ENCODE measurements at places on chromosomes 7 and 10.

DNA sequence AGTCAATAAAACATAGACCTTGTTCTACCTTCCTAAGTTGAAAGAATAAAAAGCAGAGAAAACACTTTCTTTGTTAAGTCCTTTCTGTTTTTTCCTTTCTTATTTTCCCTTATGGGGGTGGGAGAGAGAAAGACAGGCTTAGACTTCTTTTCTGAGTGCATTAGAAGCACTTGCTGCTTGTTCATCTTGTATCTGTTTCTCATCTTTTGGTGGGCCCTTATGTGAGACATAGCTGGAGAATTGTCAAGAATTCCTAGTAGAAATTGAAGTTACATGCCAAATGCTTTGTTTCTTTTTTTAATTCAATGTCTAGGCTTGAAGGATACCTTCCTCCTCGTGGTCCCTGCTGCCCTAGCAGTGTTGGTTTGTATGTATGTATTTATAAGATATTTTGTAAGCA lies 6.7 kb downstream of the EIF4EBP2 start:
- no peak for DNase-seq

DNA sequence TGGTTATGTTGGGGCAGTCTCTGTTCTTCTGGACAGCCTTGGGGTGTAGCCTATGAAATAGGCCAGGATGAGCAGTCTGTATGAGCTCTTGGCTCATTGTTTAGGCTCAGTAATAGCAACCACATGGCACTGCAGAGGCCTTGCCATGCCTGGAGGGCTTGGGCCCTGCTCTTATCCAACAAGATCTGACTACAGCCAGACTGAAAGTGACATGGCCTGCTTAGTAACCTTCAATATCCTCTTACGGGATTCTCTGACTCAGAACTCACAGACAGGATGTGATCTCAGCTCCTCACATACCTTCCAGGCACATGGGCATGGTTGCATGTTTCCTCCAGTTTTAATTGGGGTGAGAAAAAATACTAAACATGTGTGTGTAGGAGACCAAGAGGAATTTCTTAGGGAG lies 289.3 kb downstream of the PTEN start:
- peak; percentile 35 for DNase-seq

DNA sequence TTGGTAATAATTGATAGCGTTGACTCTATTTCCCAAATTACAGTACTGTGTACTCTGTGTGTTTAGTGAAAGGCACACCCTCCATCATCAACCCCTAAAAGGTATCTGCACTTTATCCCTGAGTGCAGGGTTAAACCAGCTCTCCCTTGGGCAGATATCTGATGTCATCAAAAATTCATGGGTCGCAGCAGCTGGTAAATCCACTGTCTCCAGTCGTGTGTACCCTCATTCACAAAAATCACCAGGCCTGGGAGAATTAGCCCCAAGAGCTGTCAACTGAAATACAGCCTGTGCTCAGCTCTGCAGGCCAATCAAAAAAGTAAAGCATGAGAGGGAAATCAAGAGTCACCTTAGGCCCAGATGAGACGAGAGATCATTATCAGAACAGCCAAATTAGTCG lies 103.7 kb downstream of the HIP1 start:
- DNase-seq, result no peak

GRCh38 chr10:11894381-11895107 lies 71.4 kb downstream of the PROSER2 start:
- DNase-seq, result no peak

DNA sequence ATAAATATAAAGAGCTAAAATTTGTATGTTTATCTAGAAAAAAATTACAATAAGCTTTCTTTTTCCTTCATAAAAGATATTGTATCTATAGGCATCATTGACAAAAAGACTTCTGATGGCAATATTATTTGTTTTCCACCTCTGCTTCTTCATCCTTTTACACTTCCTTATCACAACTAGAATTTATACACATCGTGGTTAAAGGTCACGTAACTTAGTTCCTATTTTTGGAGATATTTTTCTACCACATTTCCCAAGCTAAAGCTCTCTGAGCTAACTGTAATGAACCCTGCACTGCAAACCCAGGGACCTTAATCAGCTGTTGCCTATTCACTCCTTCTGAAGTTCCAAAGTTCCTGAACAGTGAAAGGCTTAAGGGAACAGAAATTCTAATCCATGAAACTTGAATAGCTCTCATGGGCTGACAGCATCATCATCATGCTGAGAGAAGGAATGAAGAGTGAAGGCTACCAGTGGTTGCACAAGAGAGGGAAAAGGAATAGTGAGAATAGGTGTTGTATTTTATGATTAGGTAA lies 106.1 kb upstream of the SLC13A1 start:
- DNase-seq, result no peak

DNA sequence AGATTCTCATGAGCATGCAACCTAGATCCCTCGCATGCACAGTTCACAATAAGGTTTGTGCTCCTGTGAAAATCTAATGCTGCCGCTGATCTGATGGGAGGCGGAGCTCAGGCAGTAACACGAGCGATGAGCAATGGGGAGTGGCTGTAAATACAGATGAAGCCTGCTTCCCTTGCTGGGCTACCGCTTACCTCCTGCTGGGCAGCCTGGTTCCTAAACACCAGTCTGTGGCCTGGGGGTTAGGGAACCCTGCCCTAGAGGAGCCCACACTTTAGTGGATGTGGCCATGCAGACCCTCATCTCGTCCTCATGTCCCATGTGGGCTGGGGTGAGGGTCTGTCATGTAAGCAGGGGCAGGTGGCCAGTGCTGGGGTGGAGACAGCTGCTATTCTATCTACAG lies 417.6 kb downstream of the GLRX3 start:
- DNase-seq, result no peak

- no peak for DNase-seq
Observed at GRCh38 chr7:13829231-13829630, 160.2 kb downstream of the ETV1 start.

- DNase-seq, result peak; percentile 9
Observed at GRCh38 chr7:27148031-27148755, 619 bp upstream of the HOXA6 start.

DNA sequence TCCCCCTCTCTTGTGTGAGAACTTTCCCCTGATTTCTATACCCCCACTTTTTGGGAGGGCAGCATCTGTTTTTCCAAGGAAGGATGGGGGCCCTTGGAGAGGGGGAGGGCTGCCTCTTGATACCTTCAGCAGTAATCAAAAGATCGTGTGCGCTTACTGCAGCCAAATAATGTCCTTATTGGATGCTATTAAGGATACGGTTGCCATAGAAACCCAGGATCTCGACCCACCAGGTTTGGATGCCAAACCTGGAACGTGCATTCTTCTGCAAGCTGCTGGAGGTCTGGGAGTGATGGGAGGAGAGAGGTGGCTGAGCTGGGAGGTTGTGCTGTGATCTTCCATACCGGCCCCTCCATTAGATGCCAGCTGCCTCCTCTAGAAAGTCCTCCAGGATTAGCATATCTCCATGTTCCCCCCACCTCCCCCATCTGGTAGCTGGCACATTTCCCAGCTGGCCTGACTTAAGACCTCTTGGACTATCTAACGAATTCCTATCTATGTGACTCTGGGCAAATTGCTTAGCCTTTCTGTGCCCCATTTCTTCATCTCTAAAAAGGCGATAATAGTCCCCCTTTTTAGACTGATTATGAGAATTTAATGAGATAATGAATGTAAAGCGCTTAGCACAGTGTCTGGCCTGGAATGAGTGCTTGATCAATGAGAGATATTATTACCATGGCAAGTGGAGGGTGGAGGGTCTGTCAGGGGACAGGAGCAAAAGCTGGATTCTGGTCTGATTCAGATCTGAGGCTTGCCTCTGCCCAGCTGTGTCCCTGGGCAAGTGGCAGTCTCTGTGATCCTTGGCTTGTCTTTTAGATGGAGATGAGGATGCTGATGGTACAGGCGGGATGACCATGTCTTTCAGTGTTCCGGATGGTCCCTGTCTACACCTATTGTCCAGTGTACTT lies 78.5 kb upstream of the PCBD1 start:
- no peak for DNase-seq

DNA sequence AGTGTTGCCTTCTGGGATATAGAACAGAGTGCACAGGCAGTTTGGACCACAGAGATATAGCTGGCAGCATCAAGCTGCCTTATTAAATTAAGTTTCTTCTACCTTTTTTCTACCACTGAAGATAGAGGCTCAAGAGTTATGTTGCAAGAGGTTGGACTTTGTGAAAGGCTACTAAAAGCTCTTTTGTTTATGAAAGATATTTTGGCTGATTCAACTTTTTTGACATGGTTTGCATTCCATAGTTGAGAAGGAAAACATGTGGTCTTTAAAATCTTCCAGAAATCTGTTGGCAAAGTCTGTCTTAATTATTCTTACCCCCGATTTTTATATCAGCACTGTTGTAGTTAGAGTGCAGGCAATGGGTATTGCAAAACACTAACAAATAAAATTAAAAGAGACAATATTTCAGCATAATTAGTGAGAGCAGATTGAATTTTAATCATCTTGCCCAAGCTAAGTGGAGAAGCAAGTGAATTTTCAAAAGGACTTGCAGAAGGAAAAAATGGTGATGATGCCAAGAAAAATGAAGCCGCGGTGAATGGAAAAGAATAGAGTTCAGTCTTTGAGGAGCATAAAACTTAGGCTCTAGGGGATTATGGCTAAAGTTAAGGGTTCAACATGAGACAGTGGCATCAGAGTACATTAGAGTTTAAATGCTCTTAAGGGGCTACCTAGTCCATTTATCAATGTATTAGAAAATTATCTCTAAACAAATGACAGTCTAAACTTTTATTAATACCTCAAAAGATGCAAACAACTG lies 450.9 kb upstream of the CNTNAP2 start:
- DNase-seq, result no peak

- DNase-seq, result no peak
Observed at GRCh38 chr10:15658069-15658702, 61.5 kb downstream of the ITGA8 start.

GRCh38 chr10:43250615-43251418 lies 16.0 kb downstream of the RASGEF1A start:
- no peak for DNase-seq

- no peak for DNase-seq
Observed at GRCh38 chr7:116356979-116357378, 142.6 kb upstream of the CAV2 start.

DNA sequence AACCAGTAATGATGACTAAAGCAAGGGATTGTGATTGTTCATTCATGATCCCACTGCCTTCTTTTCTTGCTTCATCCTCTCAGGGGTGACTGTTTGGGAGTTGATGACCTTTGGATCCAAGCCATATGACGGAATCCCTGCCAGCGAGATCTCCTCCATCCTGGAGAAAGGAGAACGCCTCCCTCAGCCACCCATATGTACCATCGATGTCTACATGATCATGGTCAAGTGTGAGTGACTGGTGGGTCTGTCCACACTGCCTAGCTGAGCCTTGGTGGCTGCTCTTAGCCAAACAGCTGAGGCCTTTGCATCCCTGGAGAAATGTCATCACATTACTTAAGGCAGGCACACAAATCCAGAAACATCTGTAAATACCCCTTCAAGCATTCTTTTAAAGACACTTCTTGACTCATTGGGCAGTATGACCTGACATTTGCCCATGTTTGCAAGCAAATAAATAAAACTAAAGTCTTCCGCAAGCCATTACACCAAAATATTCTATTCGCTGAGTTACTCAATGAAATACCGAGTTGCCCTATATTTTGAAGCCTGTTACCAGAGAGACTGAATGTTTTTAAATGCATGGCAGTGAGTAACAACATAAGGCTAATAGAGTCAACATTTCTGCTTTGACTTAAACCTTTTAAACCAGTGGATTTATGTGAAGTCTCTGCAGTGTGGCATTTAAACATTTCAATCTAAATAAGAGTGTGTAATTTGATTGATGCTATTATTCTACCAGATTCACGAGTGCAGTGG lies 166.3 kb upstream of the LANCL2 start:
- DNase-seq, result no peak

- DNase-seq, result no peak
Observed at GRCh38 chr10:28631896-28632583, 45.3 kb upstream of the BAMBI start.

DNA sequence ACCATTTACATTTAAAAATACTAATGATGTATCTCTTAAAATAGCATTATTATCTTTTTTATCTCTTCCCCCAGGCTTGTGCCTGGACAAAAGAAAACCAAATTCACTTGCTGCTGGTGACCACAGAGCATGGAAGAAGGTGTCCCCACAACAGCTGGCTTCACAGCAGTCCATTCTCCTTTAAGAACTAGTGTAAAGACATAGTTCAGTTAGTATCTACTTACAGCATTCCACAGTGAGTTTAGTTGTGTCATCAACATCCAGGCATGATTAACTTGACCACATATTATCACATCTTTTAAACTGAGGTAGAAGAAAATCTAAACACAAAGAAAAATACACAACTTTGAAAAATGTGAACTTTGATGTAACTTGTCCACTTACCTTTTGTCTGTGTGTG lies 55.0 kb downstream of the LRRC17 start:
- DNase-seq, result no peak

DNA sequence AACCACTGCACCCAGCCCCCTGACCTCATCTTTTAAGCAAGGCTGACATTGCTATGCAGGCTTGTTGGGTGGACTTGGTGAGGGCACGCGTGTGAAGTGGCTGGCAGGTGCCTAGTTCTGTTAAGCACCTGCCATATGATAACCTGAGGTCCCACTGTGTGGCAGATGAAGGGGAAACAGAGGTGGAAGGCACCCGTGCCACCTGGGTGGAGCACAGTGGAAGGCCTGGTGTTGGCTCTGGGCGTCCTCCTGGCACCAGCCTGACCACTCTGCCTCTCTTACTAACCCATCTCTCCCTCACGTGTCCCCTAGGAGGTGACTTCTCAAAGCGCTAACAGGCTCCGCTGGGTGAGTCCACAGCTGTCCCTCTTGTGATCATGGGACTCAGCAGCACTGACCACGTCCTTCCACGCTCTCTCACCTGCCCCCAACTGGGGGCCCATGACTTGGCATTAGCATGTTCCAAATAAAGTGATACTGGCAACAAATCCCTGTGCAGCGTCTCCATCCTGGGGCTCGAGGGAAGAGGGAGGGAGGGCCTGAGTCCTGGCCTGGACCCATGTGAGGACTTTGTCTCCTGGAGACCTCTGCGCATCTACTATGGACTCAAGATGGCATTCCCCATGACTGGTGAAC lies 4.6 kb upstream of the ZNF862 start:
- DNase-seq, result no peak

GRCh38 chr7:46191776-46192175 lies 270.7 kb upstream of the IGFBP3 start:
- DNase-seq, result no peak

GRCh38 chr7:39187130-39187529 lies 209.4 kb downstream of the POU6F2 start:
- DNase-seq, result no peak

DNA sequence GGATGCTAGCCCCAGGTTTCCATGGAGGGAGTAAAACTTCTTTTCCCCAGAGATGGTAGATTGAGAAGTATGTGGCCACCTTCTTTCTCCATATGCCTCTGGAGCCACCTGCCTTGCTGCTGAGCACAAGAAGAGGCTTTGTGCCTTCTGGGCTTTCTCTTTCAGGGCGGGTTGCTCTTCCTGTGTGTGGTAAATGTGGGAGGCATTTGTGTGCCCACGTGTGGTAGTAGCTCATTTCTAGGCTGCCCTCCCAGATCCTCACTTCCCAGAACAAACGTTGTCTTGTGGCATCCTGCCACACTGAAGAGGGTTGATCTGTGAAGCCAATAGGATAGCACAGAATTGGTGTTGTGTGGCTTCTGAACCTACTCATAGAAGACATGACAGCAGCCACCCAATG lies 342.0 kb upstream of the PODXL start:
- peak; percentile 25 for DNase-seq

GRCh38 chr7:39102234-39102633 lies 124.5 kb downstream of the POU6F2 start:
- no peak for DNase-seq

Data from suppressor macrophage (primary cell).